CD4-positive, alpha-beta memory T cell (primary cell): ENCODE measurements at places on chromosomes 6 and 20.

DNA sequence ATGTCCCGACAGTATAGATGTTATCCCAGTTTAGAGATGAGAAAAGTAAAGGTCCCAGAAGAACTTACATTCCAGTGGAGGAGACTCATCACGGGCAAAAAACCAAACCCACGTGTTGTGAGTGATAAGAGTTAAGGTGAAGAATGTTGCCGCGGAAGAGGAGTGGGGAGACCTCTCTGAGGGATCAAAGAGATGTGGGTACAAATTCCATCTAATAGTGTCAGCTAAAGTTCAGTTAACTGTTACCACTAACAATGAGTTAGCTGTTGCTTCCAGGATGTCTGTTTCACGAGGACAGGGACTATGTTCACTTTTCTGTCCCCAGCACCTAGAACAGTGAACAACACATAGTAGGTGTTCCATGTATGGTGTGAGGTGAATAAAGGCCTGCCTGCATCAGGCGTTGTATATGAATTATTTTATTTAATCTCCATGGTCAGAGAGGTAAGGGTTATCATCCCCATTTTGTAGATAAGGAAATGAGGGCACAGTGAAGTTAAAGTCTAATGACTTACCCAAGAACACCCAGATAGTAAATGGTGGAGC, 39.8 kb upstream of the RSPO4 start:
- H3K27me3 ChIP-seq = no peaks in the 10 kb centered on the region
- no peak for DNase-seq
- no peak overlapping the region for H3K4me3 ChIP-seq
- no peak overlapping the region for H3K27ac ChIP-seq

DNA sequence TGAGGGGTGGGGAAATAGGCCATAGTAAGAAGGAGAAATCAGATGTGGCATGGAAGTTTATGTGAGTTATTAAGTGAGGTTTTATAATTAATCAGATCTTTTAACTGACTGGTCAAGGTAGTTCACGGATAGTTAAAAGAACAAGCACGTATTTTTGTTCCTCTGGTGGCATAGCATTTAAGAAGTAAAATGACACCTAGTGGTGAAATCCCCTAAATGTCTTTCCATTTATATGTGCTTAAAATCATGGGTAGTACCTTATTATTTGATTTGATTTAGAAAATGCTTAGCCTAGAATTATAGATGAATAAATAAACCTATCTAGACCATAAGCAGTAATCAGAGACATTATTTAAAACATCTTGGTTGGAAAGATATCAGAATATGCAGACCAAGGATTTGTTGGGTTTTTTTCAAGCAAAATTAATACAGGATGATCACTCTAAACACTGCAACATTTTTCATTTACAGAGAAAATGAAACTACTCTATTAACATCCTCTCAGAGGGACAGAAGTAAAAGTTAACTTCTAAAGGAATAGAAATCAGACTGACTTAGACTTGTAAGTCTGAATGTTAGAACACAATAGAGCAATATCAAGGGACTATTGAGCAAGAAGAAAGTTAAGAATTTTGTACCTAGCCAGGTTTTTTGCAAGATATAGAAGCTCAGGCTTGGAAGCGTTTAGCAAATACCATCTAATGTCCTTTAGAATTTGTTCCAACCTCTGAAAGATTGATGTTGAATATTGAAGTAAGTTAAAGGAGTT, 81.1 kb downstream of the STXBP5 start:
- peak; percentile 24 for DNase-seq
- H3K4me1 ChIP-seq = peaks cover 8% of the 10 kb centered on the region
- no peaks in the 10 kb centered on the region for H3K36me3 ChIP-seq
- H3K4me3 ChIP-seq = no peak overlapping the region
- no peaks in the 10 kb centered on the region for H3K27me3 ChIP-seq
- H3K27ac ChIP-seq = no peak overlapping the region

DNA sequence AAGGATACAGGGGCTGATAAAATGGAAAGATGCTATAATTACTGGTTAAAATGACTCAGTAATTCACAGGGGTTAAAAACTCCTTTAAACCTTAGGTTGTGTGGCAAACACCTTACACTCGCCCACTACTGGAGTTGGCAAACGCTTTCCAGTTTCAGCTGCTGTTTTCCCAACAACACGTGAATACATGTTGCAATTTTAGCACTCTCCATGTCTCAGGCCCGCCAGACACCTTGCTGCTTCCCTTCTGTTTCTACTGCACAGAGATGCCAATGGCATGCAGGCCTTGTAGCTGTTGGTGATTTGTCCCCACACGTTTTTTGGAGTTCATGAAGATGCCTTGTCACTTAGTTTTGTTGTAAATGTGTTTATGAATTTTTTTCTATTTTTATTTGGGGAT, 5.3 kb upstream of the TTPAL start:
- no peaks in the 10 kb centered on the region for H3K27me3 ChIP-seq
- peaks cover 5% of the 10 kb centered on the region for H3K4me1 ChIP-seq
- H3K36me3 ChIP-seq = no peaks in the 10 kb centered on the region
- no peak for DNase-seq
- H3K27ac ChIP-seq = no peak overlapping the region

- no peaks in the 10 kb centered on the region for H3K27me3 ChIP-seq
- H3K36me3 ChIP-seq = peaks cover 32% of the 10 kb centered on the region
- no peak for DNase-seq
- H3K4me3 ChIP-seq = no peak overlapping the region
- no peak overlapping the region for H3K27ac ChIP-seq
These were observed 95.4 kb downstream of the MAP3K5 start for GRCh38 chr6:136696783-136697364.

DNA sequence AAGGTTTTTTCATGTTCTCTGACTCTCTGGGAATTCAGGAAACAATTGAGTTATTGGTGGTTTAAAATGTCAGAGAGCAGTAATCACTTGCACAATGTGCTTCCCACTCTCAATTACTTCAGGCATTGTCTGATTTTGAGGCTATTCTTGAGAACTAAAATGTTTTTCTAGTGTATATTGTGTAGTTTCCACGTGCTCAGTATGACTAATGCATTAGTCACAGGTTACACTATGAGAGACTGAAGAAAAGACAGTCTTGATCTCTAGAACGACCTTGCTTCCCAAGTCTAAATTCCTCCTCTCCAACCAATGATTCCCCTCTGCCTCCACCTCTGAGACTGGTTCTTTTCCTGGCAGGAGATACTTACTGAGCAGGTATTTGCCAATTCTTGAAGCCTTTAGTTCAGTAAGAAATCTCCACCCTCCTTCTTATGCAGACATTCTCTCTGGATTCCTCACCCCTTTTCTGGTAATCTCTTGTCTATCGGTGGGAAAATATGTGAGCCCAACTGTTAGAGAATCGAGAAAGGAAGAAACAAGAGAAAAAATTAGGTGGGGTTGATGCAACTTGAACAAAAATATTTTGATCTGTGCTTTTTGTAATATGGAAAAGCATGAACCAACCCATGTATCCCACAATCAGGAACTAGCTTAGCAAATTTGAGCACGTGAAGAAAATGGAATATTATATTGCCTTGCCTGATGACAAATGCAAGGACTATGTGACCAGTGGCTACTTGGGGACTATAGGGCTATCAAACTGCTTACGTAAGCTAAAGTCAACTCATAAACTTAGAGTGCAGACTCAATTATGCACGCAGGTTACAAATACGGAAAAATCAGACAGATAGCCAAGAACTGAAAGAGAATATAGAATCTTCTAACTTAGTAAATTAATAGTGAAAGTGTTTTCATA, 61.1 kb upstream of the SLC22A16 start:
- H3K36me3 ChIP-seq = no peaks in the 10 kb centered on the region
- H3K27me3 ChIP-seq = no peaks in the 10 kb centered on the region
- DNase-seq = no peak
- no peak overlapping the region for H3K27ac ChIP-seq

DNA sequence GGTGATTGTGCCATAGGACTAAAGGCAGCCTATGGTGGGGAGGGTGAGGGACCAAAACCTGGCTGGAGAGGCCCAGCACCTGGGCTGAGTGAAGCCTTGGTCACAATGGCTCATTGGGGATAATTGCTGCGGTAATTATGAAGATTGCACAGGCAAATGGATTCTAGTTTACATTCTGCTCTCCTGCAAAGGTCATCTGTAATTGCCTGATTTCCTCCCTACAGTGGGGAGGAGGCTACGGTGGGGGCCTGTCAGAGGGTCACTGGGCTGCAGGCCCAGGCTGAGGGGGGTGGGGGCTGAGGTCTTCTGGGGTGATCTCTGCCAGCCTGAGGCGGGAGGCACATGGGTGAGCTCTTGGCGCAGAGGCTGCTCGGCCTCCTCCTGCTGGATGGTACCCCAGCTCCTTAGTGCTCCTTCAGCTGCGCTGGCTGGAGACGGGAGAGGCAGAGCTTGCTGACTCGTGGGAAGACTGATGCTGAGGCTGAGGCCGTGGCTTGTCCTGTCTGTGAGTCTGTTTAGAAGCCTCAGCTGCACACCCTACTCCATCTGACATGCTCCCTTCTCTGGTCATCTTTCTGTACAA, 30.3 kb downstream of the PACSIN1 start:
- no peaks in the 10 kb centered on the region for H3K36me3 ChIP-seq
- DNase-seq = no peak
- no peaks in the 10 kb centered on the region for H3K4me1 ChIP-seq
- H3K27me3 ChIP-seq = no peaks in the 10 kb centered on the region

DNA sequence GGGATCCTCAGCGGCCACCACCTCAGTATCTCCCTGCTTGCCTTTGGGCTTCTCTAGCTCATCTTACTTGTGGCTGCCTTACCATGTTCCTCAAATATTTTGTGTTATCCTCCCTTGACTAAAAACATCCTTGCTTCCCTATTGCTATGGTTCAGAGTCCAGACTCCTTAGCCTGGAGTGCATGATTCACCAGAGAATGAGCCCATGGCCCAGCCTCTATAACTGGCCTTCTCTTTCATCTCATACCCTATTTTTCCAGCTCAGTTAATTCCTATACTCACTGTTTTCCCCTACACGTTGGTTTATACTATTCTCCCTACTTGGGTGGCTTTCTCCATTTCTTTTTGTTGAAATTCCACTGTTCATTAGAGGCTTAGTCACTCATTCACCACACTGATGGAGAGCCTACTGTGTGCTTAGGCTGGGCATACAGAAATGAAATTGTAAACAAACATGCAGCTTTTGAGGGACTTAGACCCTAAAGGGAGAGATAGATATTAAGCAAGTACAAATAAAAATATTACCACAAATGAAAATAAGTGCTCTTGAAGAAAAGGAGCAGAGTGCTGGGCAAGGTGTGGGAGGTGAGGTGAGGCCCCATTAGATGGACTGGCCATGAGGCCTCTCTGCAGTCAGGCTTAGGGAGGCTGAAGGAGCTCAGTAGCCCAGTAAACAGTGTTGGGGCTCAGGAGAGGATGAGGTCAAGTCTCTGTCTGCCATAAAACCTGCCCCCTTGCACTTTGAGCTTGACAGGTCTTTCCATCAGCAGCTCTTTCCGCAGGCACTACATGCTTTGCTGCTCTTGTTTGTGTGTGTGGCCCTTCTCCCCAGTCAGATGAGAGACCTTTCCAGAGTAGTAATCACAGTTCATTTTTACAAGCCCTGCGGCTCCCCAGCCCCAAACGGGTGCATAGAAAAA, 109.3 kb downstream of the TCP11 start:
- no peaks in the 10 kb centered on the region for H3K27me3 ChIP-seq
- H3K36me3 ChIP-seq = no peaks in the 10 kb centered on the region
- no peak for DNase-seq
- H3K27ac ChIP-seq = no peak overlapping the region
- H3K4me3 ChIP-seq = no peak overlapping the region

DNA sequence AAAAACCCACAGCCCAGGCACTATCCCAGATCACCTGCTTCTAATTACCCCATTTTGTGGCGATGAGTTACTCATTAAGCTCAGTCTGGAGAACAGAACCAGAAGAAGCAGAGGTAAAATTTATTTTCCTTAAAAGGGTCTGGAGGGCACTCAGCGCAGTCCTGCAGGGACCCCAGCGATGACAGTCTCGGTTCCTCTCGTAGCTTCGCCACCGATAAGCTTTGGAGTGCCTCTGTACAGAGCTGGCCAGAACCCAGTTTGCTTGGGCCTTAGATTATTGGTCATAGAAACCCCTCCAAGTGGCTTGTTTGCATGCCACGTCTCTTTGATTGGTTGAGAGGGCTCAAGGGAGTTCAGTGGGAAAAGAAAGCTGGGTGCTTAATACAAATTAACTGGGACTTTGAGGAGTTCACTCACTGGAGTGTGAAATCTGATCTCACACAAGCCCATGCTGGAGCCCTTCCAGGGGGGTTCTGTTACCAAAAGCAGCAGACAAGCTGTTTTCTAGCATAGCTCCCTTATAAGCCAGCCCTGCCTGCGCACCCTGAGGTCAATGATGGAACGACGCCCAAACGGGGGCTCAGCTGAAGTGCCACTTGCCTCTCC, 158.5 kb upstream of the ARID1B start:
- no peaks in the 10 kb centered on the region for H3K4me1 ChIP-seq
- no peaks in the 10 kb centered on the region for H3K27me3 ChIP-seq
- DNase-seq = no peak
- no peak overlapping the region for H3K27ac ChIP-seq
- no peaks in the 10 kb centered on the region for H3K36me3 ChIP-seq

GRCh38 chr6:101351173-101351572, 42.3 kb upstream of the GRIK2 start:
- H3K36me3 ChIP-seq = no peaks in the 10 kb centered on the region
- H3K4me1 ChIP-seq = no peaks in the 10 kb centered on the region
- DNase-seq = no peak
- no peaks in the 10 kb centered on the region for H3K27me3 ChIP-seq
- no peak overlapping the region for H3K27ac ChIP-seq
